ENCODE measurements at places on chromosomes 5 and 9.

- DNase-seq = no peak
These were observed 56.8 kb downstream of the PTCH1 start for GRCh38 chr9:95459851-95460517.

GRCh38 chr5:7849681-7850394, 1.1 kb downstream of the CFAP90 start:
- peak; percentile 40 for DNase-seq

DNA sequence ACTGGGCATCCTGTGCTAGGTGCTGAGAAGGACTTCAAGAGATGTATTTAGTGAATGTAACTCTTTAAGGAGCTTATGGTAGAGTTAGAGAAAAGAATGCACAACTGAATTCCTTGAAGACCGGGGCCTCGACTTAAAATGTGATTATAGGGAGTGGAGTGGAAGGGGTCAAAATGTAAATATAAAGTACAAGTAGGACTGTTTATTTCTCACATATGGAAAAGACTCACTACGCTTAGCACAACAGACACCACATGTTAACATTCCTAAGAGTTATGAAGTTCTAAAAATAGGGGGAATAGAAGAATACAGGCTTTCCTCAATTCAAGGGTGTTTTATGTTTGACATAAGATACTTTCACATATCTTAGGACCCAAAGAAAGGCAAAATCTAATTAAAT, 117.8 kb upstream of the OSMR start:
- DNase-seq = no peak

DNA sequence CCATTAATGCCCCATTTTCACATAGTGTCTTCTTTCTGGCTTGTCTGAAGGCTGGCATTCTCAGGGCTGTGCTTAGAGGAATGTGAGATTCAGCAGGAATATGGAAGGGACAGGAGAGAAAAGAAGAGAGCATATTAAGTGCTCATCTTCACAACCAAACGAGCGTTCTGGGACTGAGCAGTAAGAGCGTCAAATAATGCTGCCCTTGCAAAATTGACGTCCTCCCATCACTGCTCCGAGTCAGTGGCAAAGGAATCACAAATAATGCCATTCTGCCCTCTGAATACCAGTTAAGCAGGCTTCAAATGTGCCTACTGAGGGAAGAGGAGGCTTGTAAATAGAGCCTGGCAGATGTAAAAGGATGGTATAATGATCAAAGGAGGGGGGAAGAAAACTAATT, 351.2 kb downstream of the EBF1 start:
- DNase-seq = no peak

DNA sequence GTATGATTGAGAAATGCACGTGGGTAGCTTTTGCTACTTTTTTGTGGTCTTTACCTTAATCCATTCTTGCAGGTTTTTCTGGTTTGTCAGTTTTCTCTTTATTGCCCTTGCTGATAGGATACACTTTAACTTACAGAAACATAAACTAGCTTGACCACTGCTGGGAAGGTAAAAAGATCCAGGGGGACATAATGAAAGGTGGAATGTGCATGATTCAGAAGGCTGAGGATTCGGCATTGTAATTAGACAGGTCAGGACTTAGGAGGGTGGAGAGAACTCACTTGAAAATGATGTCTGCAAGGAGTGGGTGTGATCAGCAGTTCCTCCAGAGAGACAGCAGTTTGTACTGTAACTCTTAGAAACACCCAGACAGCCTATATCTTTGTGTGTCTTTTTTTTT, 19.8 kb upstream of the TXNDC8 start:
- DNase-seq = no peak
